ENCODE measurements at places on chromosomes 2 and 18.
A peak's percentile ranks its signal among the peaks of the same experiment; 100 is the strongest.

- DNase-seq: peak; percentile 88
Measured at GRCh38 chr2:218334531-218334930, 22.1 kb upstream of the CATIP start.

DNA sequence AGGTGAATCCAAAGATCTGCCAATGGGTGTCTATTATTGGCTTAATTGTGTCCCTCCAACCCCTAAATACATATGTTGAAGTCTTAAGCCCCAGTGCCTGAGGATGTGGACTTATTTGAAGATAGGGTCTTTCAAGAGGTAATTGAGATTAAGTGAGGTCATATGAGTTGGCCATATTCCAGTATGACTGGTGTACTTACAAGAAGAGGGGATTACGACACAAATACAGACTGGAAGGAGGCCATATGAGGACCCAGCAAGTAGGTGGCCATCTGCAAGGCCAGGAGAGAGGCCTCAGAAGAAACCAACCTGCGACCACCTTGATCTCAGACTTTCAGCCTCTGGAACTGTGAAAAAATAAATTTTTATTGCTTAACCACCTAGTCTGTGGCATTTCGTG lies 121.1 kb upstream of the FN1 start:
- DNase-seq: no peak

DNA sequence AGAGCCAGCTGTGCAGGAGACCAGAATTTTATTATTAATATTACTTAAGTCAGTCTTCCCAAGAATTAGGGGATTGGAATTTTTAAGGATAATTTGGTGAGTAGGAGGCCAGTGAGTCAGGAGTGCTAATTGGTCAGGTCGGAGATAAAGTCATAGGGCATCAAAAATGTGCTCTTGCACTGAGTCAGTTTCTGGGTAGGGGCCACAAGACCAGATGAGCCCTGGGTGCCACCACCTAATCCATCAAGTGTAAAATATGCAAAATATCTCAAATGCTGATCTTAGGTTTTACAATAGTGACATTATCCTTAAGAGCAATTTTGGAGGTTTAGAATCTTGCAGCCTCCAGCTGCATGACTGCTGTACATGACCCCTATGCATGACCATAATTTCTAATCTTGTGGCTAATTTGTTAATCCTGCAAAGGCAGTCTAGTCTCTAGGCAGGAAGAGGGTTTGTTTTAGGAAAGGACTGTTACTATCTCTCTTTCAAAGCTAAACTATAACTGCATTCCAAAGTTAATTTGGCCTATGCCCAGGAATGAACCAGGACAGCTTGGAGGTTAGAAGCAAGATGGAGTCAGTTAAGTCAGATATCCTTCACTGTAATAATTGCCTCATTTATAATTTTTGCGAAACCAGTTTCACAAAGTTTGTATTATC lies 215.9 kb downstream of the RNF152 start:
- DNase-seq: no peak

DNA sequence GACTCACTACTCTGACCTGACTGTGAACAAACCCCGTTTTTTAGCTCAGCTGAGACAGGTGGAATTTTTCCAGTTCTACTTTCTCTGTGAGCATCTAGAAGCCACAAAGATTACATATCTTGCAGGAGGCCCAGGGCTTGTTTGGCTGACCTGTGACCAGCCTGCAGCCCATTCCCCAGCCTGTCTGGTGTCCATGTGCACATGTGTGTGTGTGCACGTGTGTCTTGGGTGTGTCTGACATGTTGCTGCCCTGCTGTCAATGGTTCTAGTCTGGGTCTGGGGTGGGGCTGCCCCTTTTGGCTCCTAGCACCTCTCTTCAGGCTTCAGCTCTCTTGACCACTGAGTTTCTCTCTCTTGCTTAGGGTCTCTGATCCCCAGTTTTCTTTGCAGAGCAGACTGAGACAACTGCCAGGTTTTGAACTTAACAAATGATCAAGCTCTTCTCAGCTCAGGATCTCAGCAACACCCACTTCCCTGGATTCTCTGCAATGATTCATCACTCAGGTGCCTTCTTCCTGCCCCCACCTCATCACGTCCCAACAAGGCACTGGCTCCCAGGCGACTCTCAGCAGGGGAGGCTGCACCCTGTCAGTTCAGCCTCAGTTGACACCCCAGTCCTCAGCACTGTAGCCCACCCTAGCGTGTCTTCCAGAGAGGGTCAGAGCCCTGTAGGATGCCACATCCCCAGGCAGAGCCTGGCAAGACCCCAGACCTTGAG lies 130.3 kb downstream of the CELF4 start:
- no peak for DNase-seq

DNA sequence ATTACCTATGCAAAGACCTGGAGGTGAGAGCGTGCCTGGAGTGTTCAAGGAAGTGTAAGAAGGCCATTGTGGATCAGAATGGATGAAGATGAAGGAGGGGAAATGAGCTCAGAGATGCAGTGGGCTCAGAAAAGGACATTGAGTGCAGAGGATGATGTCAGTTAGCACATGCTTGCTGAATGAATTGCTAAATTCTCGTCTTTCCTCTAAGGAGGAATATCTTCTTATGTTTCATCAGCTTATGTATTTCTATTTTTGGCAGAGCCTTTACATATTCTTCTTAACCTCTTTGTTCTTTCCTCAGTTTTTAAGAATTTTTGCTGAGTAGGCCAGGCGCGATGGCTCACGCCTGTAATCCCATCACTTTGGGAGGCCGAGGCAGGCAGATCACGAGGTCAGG lies 30.9 kb downstream of the FAM171B start:
- no peak for DNase-seq

DNA sequence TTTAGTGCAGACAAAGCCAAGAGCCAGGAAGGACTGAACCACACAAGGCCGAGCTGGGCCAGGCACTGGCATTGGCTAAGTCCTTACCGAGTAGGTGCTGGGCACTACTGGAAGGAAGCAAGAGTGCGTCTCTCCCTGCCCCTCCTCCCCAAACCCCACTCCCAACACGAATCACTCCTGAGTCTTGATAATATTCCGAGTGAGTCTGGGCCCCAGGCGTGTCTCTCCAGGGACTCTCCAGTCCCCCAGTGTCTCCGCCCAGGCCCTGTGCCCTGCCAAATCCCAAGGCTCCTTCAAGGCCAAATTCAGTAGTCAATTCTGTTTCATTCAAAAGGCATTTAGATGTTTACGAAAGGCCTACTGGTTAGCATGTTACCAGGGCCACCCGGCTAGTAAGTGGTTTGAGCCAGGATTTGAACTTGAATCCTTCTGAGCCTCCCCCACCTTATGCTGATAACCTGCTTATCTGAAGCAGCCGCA lies 82.8 kb downstream of the GLI2 start:
- no peak for DNase-seq

DNA sequence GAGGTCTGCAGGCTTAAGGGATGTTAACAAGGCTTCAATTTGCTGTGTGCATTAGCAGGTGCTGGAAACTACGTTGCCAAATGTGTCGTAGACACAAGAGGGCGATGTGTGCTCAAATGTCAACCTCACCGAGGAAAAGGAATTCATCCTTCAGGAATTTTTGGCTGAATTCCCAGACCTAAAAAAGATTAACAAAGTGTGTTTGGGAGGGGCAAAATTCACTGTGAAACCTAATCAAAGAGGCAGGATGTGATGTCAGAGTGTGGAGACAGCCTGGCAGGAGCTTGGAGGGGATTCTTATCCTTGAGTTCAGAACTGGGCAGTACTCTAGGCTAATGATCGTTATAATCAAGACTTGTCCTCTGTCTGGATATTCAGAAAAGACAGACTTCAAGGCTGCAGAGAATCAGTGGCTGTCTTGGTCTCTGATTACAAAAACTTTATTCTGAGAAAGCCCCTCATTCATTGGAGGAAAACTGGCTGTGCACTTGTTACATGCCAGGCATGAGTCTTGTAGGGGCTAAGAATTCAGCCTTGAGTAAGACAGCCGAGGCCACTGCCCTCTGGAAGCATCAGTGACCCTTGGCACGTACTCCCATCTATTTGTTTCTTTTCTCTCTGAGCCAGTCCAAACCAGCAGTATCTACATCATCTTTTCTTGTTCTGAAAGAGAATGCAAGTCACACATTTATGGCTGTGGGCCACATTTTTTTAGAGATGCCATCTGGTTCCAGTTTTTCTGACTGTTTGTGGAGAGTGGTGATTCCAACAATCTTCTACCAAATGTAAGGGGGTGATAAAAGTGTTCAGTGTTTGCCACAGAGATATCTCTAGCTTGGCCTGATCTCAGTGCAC lies 18.7 kb upstream of the SCYGR1 start:
- DNase-seq: peak; percentile 5

DNA sequence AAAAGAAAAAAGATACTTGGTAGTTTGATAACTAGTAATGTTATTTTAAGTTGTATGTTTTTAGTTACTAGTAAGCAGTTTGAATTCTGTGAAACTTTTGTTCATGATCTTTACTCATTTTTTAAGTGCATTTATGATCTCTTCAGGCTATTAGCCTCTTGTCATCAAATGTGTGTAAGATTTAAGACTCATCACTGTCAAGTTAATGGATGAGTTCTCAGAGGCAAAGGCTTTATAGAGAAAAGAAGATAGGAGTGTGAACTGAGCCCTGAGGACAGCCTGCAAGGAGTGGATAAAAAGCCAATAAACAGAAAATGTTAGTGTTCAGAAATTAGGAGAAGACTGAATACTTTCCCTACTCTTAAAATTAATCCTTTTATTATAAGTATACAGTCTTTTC lies 13.5 kb downstream of the NDUFV2 start:
- no peak for DNase-seq

GRCh38 chr18:27854631-27855030 lies 322.3 kb downstream of the CDH2 start:
- DNase-seq: no peak

DNA sequence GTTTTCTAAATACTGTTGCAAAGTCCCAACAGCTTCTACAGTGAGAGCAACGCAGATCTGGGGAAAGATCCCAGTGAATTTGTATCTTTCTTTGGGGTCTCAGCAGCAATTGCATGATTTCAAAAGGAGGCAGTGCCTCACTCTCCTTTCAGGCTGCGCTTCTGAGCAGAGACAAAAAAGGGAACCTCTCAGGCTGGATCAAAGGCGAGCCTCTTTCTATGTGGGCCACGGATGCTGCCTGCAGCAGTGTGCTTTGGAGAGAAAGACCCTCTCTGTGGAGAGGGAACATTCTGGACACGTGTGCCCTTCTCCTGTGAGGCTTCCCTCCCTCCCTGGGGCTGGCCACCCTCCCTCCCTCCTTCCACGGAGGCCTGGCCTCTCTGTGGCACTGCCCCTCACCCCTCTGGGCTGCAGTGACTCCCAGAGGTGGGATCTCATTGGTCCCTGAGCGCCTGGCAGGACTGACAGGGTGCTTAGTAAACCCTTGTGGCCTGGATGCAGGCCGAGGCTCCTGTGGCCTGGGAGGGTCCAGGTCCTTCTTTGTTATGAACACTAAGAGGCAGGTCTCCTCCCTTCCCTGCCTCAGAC lies 21.6 kb upstream of the PDIA6 start:
- DNase-seq: peak; percentile 14

GRCh38 chr2:99701503-99701902 lies 211.7 kb upstream of the REV1 start:
- DNase-seq: no peak

DNA sequence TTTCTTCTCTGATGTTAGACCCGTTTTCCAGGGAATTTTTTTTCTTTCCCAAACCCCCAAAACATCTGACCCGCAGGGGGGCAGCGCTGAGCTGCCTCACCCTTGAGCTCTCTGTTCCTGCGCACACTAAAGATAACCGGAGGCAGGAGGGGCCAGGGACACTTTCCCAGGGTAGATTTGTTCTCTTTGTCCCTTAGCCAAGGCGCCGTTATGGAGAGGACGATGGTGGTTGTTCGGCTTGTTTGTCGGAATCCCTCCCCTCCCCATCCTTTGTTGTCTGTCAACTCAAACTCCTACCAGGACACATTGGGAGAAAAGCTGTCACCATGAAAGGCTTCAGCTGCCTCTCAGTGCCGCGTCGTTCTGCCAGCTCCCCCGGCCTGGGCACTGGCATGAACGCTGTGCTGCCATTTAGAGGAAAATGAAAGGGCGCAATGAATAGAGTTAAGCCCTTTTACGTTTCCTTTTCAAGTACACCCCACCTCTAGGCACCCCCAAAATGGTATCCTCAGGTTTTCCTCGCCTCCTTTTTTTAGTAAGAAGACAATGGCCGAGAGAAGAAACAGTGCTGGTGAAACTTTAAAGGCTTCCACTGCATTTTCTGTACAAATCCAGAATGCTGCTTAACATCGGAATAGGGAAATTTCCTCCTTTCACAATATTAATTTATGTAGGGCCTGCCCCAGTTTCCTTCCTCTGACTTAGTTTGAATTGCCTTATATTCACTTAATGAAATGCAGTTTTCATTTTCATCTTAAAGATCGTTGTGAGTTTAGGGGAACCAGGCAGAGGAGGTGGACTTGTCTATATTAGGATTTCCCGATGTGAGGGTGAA lies 62.1 kb downstream of the RND3 start:
- DNase-seq: no peak

DNA sequence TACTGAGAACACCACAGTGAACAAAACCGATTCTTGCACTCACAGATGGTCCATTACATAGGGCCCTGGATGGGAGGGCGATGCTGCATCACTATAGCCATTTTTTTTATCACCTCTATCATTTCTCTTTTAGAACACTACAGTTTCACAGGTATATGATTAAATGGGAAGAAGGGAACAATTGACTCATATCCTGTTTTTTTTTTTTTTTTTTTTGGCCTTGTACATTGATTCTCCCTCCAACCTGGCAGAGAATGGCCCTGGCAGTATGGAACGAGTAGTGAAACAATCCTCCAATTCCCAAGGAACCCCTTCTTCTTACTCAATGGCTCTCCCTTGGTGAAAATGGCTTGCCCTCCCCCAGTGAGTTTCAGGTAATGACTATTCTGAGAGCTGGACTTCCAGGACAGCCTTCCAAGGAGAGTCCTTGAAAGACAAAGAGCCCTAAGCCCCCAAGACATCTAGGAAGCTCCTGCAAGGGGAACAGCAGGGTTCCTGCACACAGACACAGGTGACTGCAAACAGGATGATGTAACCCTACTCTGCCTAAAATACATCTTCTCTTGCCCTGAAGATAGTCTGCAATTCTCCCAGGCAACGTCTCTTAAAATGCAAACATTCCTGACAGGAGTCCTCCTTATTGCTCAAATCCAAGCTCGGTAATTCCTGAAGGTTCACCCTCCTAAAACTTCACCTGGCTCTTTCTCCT lies 405.4 kb downstream of the SETBP1 start:
- no peak for DNase-seq

DNA sequence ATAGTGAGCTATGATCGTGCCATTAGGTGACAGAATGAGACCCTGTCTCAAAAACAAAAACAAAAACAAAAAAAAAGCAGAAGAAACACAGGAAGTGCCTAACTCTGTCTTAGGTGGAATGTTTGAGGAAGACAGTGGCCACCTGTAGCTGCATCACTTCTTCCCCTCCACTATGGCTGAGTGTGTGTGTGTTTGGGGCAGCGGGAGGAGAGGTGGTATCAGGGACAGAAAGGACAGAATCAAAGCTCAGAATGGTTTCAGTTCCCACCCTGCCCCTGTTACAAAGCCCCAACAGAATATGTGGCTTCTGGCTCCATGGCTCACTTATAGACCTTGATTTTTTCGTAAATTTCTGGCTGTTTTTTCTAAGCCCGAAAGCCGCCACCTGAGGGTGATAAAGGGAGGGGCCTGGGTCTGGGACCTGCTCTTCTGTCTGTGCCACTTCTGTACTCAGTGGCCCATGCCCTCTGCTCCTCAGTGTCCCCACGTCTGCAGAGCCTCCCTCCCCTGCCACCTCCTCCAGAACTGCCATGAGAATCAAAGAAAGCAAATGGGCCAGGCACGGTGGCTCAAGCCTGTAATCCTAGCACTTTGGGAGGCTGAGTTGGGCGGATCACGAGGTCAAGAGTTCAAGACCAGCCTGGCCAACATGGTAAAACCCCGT lies 27.4 kb downstream of the SERTAD2 start:
- peak; percentile 41 for DNase-seq

GRCh38 chr18:2636126-2636631 lies 19.3 kb upstream of the SMCHD1 start:
- no peak for DNase-seq
